Nephron progenitor cell (in vitro differentiated cells): ENCODE measurements at places on chromosomes 2 and 18.
A peak's percentile ranks its signal among the peaks of the same experiment; 100 is the strongest.

- no peak for DNase-seq
Measured at GRCh38 chr2:113187771-113188170, 14.0 kb downstream of the PSD4 start.

- no peak for DNase-seq
Measured at GRCh38 chr18:5030636-5031035, 166.4 kb downstream of the AKAIN1 start.

GRCh38 chr18:8962192-8962779, 140.2 kb upstream of the NDUFV2 start:
- DNase-seq: no peak

GRCh38 chr18:32346671-32347070, 124.0 kb downstream of the GAREM1 start:
- DNase-seq: no peak

- DNase-seq: peak; percentile 89
Measured at GRCh38 chr18:23437357-23438045, 15.6 kb upstream of the RIOK3 start.

- no peak for DNase-seq
Measured at GRCh38 chr18:70166668-70167067, 38.8 kb downstream of the RTTN start.

GRCh38 chr18:43642727-43643330, 365.5 kb upstream of the SYT4 start:
- DNase-seq: no peak

- no peak for DNase-seq
Measured at GRCh38 chr2:71796174-71796593, 342.8 kb downstream of the DYSF start.

GRCh38 chr2:161947406-161947805, 126.6 kb downstream of the DPP4 start:
- no peak for DNase-seq

- no peak for DNase-seq
Measured at GRCh38 chr2:3595985-3596384, 1.1 kb downstream of the COLEC11 start.

DNA sequence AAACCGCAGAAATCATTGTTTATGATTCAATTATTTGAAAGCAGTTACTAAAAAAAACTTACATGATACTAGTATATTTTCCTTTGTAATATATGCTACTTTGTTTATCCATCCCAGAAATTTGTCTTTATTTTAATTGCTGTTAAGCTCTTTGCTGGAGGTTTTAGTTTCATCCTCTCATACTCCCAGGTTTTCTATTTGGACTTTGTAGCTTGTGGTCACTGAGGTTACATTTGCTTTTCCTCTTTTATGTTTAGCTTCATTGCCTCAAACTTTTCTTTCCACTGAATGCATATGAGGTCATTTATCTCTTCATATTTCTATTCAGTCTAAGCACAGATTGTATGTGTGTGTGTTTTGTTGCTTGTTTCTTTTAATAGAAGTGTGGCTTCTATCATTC, 89.9 kb downstream of the ERBB4 start:
- DNase-seq: no peak
